Stimulated activated CD4-positive, alpha-beta T cell treated with anti-CD3 and anti-CD28 coated beads, Interleukin-12 subunit alpha, Interleukin-12 subunit beta, amount 100 ng/mL, for 48 hours (primary cell): ENCODE measurements at places on chromosomes 6 and 20.

GRCh38 chr20:40813708-40814630, 124.9 kb upstream of the MAFB start:
- no peak for DNase-seq

DNA sequence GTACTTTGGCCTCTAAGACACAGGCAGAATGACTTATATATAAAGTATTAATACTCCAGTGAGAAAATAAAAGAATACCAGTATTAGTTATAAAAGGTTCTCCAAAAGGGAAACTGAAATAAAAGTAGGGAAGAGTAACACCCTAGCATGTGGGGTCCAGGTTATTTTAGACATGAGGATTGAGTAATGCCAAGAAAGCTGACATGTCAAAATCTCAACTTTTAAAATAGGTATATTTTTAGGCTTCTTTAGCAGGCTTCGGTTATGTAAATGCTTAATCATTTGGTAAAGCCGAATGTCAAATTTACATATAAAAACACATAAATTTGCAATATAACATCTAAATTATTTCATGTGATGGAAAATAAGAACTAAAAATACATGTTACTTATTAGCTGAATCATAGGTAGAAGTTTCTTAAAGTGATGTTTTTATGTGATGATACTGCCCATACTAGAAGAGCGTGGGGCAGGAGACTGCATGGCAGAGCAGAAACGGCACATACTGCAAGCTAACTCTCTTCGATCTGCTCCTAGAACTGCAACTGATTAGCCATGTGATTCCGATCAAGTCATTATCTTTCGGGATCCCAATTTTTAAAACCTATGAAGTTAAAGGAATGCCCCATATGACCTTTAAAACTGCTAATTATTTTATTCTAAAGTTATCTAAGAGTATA, 129.4 kb upstream of the DST start:
- DNase-seq: no peak

GRCh38 chr6:167141667-167142432, 15.9 kb downstream of the GPR31 start:
- DNase-seq: peak; percentile 43

GRCh38 chr6:52210227-52210626, 24.1 kb downstream of the IL17A start:
- DNase-seq: no peak

- peak; percentile 42 for DNase-seq
These were observed 72.9 kb downstream of the SNX5 start for GRCh38 chr20:17895641-17896171.

DNA sequence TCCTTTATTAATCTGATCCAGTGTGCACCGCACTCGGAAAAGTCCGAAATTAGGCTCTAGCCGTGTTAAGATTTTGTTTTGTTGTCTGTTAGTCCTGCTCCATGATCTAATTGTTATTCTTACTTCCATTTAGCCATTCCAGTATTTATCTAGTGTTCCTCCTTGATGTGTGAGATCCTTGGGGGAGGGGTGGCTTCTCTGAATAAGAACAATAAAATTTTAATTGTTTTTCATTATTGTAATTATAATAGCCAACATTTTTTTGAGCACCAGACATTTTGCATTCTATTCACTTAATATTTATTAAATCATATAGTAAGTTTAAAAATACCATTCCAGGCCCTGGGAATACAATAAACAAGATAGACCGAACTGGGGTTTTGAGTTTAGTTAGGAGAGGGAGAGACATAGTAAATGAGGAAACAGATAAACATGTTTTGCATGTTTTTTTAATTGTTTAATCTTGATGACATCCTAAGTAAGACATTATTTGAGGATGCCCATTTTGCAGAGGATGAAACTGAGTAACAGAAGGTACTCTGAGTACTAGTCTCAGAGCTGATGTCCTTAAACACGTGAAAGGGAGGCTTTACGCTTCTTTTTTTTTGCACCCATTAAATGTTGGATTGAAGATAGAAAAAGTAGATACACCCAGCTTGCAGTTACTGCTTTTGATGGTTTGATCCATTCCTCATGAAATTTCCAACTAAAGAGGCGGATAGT, 1.2 kb downstream of the CBFA2T2 start:
- DNase-seq: no peak

- DNase-seq: no peak
These were observed 34.3 kb upstream of the PRIM2 start for GRCh38 chr6:57283106-57283505.

GRCh38 chr6:2850538-2851113, 9.0 kb upstream of the SERPINB1 start:
- DNase-seq: no peak

DNA sequence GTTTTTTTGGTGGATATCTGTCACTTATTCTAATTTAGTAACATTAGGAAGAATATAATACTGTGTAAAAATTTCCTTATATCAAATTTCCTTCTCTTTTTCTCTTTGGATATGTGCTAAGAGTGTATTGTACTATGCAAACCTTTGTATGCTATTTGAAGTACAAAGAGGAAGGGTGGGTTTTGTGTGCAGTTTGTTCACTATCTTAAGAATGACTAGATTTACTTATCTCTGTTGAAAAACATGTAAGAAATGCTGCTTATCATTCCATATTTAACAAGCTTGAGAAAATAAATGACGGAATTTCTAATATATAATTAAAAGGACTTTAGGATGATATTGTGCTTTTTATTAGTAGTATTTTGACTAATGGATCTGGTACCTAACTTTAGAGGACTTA, 13.1 kb downstream of the CD2AP start:
- DNase-seq: no peak

DNA sequence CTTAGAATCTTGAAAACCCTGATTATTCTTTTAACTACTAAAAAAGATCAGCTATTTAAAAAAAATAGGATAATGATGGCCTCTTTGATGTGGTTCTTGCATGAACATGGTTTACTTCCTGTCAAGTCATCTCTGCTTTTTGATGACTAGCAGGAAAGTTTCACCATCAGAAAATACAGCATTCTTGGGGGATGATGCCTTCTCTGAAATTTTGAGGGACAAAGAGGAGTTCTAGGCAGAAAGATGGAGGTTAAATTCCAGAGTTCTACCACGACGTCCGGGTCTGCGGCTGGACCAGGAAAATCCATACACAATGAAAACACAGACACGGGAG, 130.4 kb downstream of the OLIG3 start:
- no peak for DNase-seq

GRCh38 chr20:36035745-36036144, 67.4 kb downstream of the CNBD2 start:
- no peak for DNase-seq

- DNase-seq: no peak
These were observed 112.2 kb downstream of the ASCC3 start for GRCh38 chr6:100768816-100769351.

- no peak for DNase-seq
These were observed 25.9 kb downstream of the SLC9A8 start for GRCh38 chr20:49838546-49838945.

DNA sequence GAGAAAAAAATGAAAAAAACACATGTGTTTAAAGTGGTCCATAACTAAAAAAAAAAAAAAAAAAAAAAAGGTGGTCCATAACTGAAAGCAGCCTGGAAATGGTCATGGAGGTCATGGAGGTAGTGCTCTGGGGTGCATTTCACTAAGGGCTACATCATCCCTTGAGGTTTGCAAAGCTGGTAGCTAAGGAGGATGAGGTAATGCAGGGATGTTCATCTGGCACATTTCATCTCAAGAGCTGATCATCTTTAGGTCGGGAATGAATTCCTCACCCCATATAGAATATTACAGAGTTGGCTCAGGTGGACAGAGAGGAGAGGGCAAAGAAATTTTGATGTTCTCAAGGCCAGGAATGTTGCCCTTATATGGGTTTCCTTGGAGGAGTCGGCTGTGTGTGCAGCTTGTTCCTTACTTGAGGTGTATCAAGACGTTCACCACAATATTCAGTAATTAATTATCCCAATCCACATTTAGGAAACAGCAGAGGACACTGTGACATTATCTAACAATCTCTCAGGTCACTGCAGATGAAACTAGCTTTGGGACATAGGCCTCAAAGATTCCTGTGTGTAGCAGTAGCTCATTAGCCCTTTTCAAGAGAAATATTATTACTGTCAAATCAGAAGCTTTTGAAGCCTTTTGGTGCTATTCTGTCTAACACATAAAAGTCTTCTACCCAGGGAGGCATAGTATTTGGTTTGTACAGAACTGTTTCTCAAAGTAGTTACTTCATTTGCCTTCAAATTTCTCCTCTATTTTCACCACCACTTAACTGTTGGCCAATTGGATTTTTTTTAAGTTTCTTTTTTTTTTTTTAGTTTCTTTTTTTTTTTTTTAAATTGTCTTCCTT, 46.8 kb downstream of the CYP24A1 start:
- no peak for DNase-seq

DNA sequence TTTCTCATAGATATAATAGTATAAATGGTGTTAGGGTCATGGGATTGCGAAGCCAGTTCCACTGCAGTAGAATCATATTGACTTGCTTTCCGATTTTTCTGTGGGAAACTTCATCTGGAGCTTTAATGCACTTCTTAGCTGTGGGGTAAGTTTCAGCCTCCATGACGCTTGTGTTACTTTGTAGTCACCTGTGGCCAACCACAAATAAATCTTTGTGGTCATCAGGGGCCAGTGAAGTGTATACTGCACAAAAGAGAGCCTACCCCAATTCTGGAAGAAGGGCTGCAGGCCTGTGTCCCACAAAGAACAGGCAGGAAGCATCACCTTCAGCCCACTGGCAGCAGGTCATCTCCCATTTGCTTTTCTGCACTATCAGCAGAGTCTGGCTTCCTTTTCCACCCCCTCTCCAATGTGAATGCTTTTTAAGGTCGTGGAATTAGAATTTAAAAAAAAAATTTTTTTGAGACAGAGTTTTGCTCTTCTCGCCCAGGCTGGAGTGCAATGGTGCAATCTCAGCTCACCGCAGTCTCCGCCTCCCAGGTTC, 32.0 kb downstream of the MTHFD1L start:
- no peak for DNase-seq
